ENCODE measurements at places on chromosomes 7 and 10.

GRCh38 chr7:47759056-47759706 is 177.3 kb upstream of the TNS3 start:
- DNase-seq = no peak

- peak; percentile 21 for DNase-seq
Observed at GRCh38 chr7:76020031-76020714, 25.8 kb upstream of the TMEM120A start.

GRCh38 chr7:149060156-149060555 is 30.4 kb downstream of the ZNF786 start:
- DNase-seq = no peak

DNA sequence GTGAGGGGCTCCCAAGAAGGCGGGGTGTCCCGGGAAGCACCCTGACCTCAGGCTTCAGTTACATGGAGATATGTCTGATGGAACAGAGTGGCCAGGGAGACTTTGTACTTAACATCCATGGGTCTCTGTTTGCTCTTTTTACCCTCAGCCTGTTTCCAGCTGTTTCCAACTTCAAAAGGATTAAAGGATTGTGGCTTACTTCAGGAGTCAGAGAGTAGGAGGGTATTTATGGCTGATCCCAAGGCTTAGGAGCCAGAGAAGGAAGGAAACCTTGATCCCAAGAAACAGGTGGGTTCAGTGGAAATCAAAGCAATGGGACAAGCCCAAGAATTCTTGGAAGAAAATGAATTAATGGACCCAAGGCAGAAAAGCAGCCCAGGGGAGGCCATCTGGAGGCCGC is 37.7 kb upstream of the ZNF438 start:
- no peak for DNase-seq

DNA sequence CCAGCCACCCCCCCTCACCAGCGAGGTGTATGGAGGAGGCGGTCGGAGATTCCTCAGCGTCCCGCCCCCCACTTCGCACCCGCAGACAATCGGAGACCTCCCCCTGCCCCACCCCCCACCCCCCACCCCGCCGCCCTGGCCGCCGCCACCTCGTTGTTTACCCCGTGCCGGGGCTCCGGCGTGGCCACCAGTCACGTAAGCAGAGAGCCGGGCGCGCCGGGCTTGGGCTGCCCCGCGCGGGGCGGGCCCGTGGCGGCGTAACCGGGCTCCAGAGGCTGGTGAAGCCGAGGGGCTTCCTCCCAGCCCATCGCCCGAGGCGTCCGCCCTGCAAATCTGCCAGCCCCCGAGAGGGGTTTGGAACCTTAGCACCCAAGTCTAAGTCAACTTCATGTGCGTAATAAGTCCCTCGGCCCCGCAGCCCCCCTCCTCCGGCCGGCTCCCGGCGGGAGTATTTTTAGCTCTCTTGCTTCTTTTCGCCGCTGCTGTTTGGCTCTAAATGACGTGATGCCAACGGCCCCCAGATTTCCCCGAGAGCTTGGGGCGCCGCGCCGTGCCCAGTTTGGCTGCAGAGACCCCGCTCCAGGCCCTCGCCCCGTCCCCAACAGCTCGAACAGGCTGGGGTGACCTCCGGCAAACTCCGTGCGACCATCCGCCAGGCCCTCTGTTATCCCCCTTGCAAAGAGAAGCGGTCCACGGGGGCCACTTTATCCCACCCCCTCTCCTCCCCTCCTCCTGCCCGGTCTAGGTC is 2.7 kb downstream of the MXI1 start:
- DNase-seq = no peak
